Left renal pelvis (tissue), 4 donors: ENCODE measurements at places on chromosomes 16 and 17. TPM values are rescaled to one million over a fixed set of nuclear protein-coding genes. Genes with fewer than 3 reads are reported as not detected.

- DNase-seq, result no peak
Measured at GRCh38 chr16:30539000-30539964, 4.6 kb upstream of the ZNF747 start.

Gene SLFN12L
- 0.29 TPM for polyA plus RNA-seq

DNA sequence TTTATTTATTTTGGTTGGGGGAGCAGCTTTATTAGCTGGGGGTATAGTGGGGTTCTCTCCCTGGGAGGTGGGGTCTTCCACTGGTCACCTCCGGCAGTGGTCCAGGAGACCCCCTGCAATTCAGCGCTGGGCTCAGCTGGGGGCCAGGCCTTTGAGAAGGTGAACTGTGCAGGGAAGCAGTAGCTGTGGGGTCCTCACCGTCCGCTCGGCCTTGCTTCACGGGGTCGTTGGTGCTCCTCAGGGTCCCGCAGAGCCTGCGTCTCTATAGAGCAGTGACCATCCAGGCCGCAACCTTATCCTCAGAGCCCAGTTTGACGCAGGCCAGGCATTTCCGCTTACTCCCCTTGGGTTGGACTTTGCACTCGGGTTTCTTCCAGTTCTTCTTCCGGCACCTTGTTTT is 1954.7 kb downstream of the TP53TG3F start:
- no peak for DNase-seq

- DNase-seq, result peak; percentile 53
Measured at GRCh38 chr17:19338031-19338990, 24.2 kb downstream of the B9D1 start.

GRCh38 chr17:35878361-35878760 is 1.8 kb downstream of the CCL5 start:
- no peak for DNase-seq

GRCh38 chr16:9895817-9896216 is 286.4 kb downstream of the GRIN2A start:
- no peak for DNase-seq

Gene NPIPA3
- polyA plus RNA-seq, result 14.3 TPM

DNA sequence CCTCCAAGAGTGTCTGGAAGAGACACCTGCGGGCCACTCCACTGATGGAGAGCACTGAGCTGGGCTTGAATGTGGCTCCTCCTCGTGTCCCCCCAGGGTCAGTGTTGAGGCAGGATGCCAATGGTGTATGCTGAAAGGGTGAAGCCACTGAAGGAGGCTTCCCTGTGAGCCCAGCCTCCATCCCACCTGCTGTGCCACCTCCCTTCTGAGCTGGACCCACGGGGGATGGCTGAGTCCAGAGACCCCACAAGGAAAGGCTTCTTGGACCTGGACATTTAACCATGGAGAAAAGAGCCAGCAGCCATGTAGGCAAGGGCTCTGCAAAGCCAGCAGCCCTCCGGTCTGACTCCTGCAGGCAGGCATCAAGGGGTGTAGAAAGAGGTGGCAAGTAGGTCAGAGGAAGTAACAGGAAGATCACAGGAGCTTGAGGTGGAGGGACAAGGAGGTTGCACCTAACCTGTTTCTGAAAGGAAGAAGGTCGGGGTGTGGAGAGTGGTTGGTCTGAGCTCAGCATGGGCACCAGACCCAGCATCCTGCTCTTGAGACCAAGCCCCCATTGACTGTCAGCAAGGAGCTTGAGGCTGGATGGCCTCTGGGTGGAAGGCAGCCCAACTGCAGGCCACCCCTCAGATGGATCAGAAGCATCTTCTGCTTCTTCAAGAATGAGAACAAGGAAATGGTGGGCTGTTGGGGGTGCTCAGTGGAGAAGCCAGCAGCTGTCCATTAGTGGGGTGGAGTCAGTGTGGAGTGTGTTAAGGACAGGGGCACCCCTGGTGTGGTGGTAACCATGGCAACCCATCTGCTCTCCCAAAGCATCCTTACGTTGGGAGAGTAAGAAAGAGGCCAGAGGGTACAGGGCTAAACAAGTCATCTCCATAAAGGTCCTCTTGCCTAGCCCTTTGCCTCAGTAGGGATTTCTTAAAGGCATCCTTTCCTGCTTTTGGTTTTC is 80.7 kb downstream of the PLD6 start:
- DNase-seq, result no peak

GRCh38 chr17:68587847-68588246 is 13.3 kb downstream of the FAM20A start:
- no peak for DNase-seq

Gene KCNH4
- polyA plus RNA-seq, result 0.04 TPM

Gene CCL5
- polyA plus RNA-seq, result 1.4 TPM

DNA sequence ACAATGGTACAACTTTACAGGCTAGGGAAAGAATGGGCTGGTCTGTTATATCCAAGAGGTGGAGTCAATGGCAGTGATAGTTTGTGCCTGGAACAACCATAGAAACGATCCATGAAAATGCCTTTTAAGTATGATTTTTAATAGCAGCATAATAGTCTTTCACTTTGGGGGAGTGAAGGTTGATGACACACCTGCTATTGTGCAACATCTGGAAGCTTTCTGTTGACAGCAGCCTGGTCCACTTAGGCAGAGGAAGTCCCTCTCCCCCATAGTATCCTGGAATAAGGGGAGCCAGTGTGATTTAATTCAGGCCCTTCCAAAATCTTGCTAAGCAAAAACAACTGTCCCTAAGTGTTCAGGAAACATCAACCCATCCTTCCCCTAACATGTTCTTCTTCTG is 56.3 kb upstream of the HS3ST4 start:
- DNase-seq, result no peak

Gene ASPHD1
- 0.53 TPM for polyA plus RNA-seq

DNA sequence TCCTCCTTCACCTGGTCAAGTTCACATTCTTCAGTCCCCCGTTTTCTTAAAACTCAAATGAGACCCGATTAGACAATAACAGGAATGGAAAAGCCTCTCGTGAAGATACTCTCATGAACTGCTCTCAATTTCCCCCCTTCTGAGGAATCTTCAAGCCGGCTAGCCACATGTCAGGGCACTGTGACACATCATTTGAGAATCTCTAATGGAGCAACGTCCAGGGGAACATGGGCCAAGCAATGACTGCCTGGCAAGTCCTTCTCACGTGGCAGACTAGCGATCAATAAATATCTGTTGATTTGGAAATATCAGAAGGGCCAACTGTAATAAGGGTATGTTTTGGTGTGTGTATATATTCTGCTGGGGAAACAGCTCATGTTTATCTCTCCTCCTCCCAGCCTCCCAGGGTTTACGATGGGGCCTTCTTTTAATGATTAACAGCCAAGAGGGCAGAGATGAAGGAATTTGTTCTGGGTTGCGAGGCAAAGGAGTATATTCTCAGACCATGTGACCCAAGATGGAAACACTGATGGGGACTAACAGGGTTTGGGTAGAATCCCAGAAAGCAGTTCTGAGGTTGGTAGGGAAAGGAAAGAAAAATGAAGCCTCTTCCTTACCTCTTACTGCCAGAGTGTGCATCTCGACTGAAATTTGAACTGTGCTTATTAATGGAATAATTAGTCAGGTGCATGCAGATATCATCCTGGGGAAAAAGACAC is 21.4 kb downstream of the TTLL6 start:
- DNase-seq, result no peak

- no peak for DNase-seq
Measured at GRCh38 chr17:57104461-57105175, 19.6 kb downstream of the AKAP1 start.
